Right forelimb (tissue), 1 donor: ENCODE measurements at places on chromosomes 13 and 19.

DNA sequence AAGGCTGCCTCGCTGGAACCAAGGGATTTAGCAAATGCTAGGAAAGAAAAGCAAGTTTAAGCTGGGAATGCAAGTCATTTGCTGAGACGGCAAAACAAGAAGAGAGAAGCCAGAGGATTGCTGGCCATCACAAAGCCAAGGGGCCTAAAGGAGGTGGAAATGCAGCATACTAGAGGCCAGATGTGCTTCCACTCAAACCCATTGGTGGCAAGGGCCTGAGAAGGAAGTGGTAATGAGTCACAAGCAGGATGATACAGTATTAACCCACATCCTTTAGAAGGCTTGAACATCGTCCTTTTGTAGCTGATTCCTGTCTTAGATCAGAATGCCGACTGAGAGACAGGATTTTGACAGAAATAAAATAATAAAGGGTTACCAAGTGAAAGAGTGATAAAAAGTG lies 68.2 kb downstream of the ITGBL1 start:
- DNase-seq = no peak

DNA sequence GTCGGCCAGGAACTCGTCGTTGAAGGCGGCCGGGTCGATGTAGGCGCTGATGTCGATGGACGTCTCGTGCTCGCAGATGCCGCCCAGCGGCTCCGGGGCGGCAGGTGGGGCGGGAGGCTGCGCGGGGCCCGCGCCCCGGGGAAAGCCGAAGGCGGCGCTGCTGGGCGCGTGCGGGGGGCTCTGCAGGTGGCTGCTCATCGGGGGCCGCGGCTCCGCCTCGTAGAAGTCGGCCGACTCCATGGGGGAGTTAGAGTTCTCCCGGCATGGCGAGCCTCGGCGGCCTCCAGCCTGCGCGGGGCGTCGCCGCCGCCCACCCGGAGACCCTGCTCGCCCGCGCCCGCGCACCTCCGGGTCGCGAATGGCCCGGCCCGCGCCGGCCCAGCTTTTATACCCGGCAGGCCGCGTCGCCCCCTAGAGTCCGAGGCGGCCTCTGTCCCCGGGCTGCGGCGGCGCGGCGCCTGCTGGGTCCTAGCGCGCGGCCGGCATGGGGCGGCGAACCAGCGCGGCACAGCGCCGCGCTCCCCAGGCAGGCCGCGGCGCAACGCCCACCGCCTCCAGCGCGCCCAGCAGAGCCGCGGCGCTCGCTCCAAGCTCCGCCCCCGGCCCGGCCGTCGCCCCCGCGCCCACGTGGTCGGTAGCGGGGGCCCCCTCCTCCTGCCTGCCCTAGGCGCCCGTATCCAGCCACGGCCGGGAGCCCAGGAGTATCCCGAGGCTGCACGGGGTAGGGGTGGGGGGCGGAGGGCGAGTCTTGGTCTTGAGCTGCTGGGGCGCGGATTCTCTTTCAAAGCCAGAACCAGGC lies at the start of gene CEBPA:
Gene CEBPA (minus strand): TSS at position 360 of the 799 bp plus-strand sequence. CDS start 120 bp downstream, at position 240.
- DNase-seq = peak; percentile 88

GRCh38 chr19:58516964-58517833 lies 2.4 kb downstream of the ZBTB45 start:
- DNase-seq = no peak

DNA sequence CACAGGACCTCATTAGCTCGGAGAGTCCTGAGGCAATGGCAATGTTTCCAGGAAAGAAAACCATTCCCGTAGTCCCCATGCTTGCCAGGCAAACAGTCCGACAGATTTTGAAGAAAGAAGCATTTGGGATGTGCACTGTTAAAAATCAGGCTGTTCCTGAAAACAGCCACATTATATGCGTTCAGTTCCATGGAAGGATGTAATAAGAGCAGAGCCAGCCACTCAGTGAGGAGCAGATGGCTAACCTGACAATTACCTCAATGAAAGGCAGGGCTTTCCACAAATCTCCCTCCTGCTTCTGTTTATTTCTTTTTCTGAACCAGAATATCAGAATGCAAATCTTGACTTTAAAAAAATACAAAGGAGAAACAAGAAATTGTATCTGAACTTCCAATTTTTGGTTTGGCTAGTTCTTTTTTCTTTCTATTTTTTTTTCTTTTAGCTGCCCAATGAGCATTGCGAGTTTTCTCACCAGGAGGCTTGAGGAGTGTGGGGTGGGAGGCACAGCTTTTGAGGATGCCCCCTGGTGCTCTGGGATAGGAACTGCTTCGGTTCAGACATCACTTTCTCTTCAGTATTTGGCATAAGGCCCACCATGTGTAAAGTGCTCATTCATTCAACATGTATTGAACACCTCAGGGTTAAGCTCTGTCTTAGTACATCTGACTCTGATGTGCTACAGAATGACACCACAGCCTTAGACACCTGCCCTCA lies 124.2 kb downstream of the TBC1D4 start:
- DNase-seq = no peak

GRCh38 chr13:113001241-113002140 lies 32.5 kb downstream of the MCF2L start:
- DNase-seq = peak; percentile 83

GRCh38 chr13:100495455-100495854 lies 93.1 kb downstream of the GGACT start:
- no peak for DNase-seq

- DNase-seq = no peak
Measured at GRCh38 chr19:41589371-41589770, 13.4 kb downstream of the CEACAM21 start.

DNA sequence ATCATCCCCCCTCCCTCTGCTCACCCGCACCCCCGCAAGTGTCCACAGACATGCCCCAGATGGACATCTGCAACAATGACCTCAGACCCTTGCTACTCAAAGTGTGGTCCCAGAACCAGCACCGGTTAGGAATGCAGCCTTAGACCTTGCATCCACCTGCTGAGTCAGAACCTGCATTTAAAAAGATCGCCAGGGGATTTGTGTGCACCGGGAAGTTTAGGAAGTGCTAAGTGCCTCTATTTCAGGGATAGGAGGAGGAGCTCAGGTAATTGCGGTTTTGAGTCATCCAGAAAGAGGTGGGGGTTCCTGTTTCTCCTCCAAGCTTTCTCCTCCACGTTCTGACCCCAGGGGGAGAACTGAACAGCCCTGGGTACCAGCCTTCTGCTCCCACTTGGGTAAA lies 46.2 kb downstream of the CACNA1A start:
- DNase-seq = no peak

DNA sequence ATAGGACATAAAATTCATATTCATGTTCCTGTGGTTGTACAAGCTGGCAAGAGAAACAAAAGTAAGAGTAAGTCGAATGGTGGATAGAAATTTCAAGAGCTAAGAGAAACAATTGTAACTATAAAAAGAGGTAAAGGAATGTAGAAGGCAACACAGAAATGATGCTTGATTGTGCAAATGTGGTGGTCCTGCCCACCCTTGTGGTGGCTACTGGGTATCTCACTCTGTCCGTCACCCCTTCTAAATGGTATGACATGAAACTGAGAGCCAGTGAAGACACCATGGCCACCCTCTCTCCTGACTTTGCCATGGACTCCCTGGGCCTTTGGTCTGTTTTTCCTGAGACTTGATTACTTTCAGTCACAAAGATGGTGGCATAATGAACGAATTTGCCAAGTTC lies 925.9 kb upstream of the SLITRK6 start:
- DNase-seq = no peak

DNA sequence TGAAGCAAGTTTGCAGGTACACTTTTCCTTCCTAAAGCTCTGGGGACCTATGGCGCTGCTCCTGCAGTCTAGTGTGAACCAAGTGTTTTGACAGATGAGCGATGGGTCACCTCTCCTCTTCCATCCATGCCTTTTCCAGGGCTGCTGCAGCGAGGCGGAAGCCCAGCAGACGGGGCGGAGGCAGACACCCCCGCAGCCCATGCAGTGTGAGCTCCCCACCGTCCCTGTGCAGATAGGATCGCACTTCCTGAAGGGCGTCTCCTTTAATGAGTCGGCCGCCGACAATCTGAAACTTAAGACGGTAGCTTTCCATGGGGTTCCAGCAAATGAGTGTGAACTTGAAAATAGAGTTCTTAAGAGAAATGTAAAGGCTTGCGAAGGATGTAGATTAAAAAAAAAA lies 37.1 kb upstream of the GPI start:
- no peak for DNase-seq

GRCh38 chr13:68736961-68737360 lies 1370.7 kb upstream of the ATXN8OS start:
- DNase-seq = no peak

DNA sequence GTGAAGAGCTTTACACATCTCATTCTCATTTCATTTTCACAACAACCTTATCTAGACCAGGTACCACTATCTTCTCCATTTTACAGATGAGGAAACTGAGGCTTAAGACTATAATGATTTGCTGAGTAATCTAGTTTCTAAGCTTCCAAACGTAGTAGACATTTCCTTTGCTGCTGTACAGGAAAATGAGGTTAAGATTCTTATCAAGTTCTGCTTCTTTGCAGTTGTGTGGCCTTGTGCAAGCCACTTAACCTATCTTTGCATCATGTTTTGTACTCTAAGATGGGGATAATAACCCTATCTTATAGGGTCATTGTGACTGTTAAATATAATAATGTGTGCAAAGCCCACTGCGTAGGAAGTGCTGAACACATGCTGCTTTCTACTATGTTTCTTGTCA lies 307.9 kb downstream of the HS6ST3 start:
- no peak for DNase-seq

DNA sequence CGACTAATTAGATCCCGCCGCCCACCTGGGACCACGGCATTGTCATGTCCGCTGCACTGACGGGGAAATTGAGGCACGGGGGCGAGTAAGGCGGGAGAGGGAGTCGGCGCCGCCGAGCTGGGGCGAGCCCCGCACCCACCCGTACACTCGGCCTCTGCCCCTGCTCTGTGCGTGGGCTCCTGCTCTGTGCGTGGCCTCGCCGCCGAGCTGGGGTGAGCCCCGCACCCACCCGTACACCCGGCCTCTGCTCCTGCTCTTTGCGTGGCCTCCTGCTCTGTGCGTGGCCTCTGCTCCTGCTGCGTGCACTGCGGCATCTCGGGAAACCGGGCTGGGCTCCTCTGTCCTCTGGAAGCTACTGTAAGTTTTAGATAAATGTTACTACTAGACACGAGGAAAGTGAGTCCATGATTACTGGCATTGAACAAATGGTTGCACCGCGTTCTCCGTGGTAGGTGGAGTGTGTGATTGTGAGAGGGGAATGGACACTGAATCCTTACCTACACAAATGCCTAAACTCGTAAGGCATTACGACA lies 826 bp upstream of the C1QTNF9 start:
- no peak for DNase-seq

DNA sequence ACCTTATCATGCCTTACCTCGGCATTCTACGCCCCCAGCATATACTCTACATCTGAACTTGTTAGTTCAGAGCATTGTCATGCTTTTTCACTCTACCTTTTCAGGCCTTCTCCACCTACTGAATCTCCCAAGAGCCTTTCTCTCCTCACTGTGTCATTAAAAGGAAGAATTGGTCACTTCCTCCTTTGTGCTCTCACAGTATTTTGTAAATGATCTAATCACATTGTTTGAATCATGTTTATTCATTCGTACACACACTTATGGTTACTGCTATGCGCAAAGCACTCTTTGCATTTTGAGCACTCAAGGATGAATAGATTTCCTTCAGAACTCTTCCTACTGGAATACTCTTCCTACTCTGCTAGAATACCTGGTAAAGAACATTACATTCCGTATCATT lies 15.8 kb upstream of the ELF1 start:
- no peak for DNase-seq

DNA sequence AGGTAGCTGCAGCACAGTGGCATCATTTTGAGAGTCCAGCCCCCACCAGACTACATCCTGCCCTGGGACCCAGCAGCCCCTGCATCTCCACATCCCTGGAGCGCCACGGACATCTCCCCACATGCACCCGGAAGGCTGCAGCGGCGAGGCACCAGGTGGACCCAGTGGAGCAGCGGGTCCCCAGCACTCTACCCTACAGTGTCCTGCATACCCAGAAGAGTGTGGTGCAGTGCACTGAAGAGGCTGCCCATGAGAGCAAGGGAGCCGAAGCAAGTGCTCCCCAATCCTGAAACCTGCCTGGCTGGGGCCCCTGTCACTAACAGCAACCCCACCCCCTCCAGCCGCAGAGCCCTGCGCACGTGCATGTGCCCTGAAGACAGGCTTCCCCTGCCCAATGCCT lies 21.3 kb upstream of the SLC7A9 start:
- no peak for DNase-seq

GRCh38 chr13:106917024-106917571 lies 349.2 kb upstream of the ARGLU1 start:
- DNase-seq = no peak

GRCh38 chr13:111912453-111912866 lies 154.5 kb upstream of the SOX1 start:
- DNase-seq = peak; percentile 5

DNA sequence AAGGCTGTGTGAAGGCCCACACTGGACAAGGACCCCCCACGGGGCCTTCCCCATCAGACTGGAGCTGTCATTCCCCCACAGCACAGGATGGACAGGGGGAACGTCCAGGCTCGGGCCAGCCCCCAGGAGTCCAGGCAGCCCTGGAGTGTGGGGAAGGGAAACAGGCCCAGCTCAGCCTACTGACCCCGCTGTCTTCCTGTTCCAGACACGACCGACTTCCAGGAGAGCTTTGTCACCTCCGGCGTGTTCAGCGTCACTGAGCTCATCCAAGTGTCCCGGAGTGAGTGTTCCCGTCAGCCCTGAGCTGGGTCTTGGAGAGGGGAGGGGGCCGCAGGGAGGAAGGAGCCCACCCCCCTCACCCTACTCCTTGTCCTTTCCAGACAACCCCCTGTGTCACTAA lies 47.0 kb downstream of the SMIM24 start:
- DNase-seq = no peak

DNA sequence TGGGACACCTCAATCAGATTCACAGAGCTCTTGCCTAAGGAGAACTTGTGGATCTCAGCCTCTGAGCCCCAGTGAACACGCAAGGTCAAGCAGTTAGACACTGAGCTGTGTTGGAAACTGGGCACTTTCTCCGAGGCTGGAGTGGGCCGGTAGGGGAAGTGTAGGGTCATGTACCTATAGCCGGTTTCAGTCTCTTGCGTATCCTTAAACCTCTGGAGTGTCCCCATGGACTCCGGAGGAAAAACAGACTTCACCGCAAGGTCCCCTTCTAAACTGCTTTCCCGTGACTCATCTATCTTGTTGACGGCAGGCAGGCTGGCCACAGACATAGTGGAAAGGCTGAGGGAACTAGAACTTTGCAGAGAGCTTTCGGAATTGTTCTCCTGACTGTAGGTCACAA lies 11.3 kb downstream of the IQCN start:
- DNase-seq = no peak

- no peak for DNase-seq
Measured at GRCh38 chr13:51867062-51867461, 5.3 kb downstream of the CCDC70 start.
